ENCODE measurements at places on chromosomes 12 and 14.

GRCh38 chr12:109612975-109613502 is 39.4 kb downstream of the MVK start:
- DNase-seq, result peak; percentile 77

- peak; percentile 59 for DNase-seq
Measured at GRCh38 chr12:106632797-106633450, 50.1 kb downstream of the RFX4 start.

- DNase-seq, result peak; percentile 54
Measured at GRCh38 chr12:39505023-39505422, 62.1 kb upstream of the KIF21A start.

GRCh38 chr12:42135259-42135814 is 9.3 kb downstream of the GXYLT1 start:
- DNase-seq, result no peak

- DNase-seq, result peak; percentile 74
Measured at GRCh38 chr12:39272871-39273655, 169.9 kb downstream of the KIF21A start.

DNA sequence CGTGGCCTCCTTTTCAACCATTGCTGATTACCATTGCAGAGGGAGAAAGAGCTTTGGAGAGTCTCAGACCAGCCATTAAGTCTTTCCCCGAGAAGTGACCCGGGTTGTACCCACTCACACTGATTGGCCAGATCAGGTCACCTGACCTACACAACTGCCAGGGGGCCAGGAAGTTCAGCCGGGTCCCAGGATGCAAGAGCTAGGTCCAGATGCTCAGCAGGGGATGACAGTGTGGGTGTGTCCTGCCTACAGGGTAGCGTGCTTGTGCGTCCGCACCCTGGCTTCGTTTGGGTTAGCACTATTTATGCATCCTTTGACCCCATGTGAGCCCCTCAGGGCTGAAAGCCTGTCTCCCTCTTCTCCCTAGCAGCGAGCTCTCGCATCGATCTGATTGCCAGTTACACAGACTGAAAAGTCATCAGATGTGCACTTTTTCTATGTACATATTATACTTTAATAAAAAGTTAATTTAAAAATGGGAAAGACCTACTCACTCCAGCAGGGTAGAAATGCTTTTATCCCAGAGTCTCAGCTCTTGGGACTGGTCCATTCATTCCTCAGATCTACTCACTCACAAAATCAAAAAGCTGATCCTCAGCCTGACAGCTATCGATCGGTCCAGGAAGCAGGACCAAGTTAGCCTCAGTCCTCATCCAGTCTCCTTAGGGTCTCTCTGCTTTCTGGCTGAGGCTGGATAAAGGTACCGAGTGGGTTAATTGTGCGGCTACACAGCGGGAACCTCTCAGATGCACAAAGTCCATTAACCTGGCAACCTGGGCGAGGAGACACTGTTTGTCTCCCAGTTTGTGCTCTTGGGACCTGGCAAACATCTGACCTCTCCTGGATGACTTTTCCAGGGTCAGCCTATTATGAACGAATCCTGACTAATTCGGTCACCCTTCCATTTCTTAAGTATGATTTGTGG is 68.0 kb downstream of the SERPINA3 start:
- DNase-seq, result no peak

- DNase-seq, result peak; percentile 80
Measured at GRCh38 chr14:96038920-96039632, at the start of gene C14orf132. Gene C14orf132 (plus strand): TSS chr14:96039362. CDS start chr14:96039501, 139 bp downstream.

GRCh38 chr14:77181603-77182437 is at the start of gene TMEM63C:
Gene TMEM63C (plus strand): TSS chr14:77181798. CDS start chr14:77218814, 37,016 bp downstream.
- DNase-seq, result peak; percentile 96

- DNase-seq, result peak; percentile 42
Measured at GRCh38 chr12:129704232-129704830, 199.5 kb downstream of the TMEM132D start.
